ENCODE measurements at places on chromosomes 12 and 14.

- no peak for DNase-seq
Measured at GRCh38 chr14:74573421-74574089, 38.5 kb downstream of the LTBP2 start.

DNA sequence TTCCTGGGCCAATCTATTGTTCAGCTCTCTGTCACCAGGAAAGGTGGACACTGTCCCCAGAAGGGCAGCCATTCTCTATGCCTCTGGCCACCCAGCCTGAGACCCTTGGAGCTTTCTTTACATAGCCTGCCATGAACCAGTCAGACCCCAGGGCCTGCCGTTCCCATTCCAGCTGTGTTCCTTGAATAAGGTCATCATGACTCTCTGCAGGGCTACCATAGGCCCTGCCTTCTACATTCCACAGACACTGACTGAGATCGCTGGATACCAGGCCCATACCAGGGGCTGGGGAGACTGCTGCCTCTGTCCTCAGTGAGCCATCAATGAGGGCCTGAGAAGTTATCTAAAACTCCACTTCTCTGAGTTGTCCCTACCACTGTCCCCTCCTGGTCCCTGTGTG is 75.5 kb downstream of the SYNE3 start:
- no peak for DNase-seq

GRCh38 chr14:94903883-94904282 is 134.0 kb upstream of the GSC start:
- no peak for DNase-seq

GRCh38 chr14:106210650-106211049 is 684.3 kb downstream of the TMEM121 start:
- no peak for DNase-seq

GRCh38 chr12:14956024-14956891 is 5.1 kb downstream of the ARHGDIB start:
- DNase-seq: peak; percentile 29

Measured in stimulated activated CD8-positive, alpha-beta memory T cell treated with anti-CD3 and anti-CD28 coated beads, Interleukin-4, amount 100 ng/mL, for 24 hours (primary cell).